Germinal center (tissue), 1 donor: ENCODE measurements at places on chromosomes 13 and 19.

DNA sequence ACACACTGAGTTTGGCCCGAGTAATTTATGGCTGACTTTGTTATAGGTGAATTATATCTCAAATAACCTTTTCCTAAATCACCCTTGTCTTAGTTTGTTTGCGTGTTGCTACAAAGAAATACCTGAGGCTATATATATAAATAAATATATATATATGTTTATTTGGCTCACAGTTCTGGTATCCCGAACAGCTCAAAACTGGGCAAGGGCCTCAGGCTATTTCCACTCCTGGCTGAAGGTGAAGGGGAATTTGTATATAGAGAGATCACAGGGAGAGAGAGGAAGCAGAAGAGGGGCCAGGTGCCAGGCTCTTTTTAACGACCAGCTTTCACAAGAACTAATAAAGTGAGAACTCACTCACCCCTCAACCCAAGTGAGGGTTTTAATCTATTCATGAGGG lies 159.9 kb upstream of the STARD13 start:
- DNase-seq = no peak

DNA sequence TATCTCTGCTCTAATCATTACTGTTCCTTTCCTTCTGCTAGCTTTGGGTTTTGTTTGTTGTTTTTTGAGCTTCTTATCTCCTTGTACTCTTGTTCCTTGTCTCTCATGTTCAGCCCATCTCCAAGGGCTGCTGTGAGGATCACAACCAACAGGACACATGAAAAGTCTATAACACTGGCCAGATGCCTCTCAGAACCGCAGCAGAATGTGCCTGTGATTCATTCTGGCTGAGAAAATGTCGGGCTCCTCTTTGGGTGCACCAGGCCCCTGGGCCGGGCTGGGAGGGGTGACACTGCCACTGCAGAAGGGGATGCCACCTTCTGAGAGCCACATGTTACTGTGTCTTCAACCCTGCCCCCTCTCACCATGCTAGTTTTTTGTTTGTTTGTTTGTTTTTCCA lies 48.0 kb downstream of the GGACT start:
- DNase-seq = no peak

DNA sequence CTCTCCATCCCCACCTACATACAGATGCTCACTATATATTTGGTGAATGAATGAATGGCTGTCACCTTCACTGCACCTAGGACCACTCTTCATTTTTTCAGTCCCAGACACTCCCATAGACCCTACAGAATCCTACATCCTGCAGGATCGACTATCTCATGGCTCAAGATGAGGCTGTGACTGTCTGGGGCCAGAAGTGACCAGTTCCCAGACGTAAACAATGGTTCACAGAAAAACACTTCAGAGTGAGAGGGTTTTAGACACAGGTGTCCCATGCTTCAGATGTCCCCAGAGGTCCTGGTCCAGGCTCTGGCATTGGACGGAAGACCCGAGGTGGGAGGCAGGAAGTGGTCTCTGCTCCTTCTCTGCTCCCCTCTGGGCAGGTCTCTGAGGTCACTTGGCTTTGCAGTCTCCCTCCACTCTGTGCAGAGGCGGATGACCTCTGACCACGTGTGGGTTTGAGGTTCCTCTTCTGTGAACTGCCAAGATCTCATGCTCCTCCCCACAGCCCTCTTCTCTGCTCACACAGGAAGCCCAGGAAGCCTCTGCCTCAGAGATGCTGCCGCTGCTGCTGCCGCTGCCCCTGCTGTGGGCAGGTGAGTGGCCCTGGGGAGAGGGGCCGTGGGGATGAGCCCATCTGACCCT lies 24.9 kb downstream of the SIGLEC7 start:
- DNase-seq = no peak

GRCh38 chr13:67518785-67519184 lies 288.6 kb upstream of the PCDH9 start:
- no peak for DNase-seq

DNA sequence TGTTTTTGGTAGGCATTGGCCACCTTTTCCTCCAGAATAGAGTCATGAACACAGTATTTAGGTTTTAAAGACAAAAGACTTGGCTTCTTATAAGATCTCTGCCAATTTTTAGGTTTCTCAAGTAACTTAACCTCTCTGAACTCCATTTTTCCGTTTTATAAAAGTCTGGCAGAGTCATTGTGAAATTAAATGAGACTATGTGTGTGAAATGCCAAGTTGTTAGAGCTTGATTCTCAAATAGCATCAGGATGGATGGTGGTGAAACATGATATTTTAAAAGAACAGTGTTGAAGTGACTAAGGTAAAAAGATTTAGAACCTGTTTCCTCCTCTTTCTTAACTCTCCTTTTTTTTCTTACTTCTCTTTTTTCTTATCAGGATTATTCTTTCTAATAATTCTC lies 617.7 kb upstream of the SLITRK1 start:
- DNase-seq = no peak

GRCh38 chr13:99254830-99255229 lies 3.3 kb downstream of the GPR18 start:
- no peak for DNase-seq
